ENCODE measurements at places on chromosomes 5 and 9. TPM values are rescaled to one million over a fixed set of nuclear protein-coding genes. Genes with fewer than 3 reads are reported as not detected.
A peak's percentile ranks its signal among the peaks of the same experiment; 100 is the strongest.

Gene CDC20B
- total RNA-seq: not detected

GRCh38 chr9:13520069-13520468 is 240.6 kb upstream of the MPDZ start:
- DNase-seq: no peak

GRCh38 chr5:16885635-16886365 is 50.3 kb downstream of the MYO10 start:
- DNase-seq: no peak

DNA sequence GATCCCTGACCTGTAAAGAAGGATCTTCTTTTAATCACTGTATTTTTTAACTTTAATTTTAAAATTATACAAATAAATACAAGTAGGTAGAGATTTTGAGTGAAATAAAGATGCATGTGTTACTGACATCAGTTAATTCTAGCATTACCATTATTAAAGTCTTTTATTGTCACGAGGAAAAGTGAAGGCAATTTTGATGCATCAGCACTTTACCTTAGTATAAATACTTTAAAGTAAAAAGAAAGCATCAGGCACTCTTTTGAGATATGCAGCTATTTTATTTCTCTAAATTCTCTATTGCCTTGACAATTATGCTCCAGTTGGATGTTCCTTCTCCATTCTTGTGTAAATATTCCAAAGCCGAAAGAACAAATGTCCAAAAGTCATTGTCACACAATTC is 4.6 kb downstream of the HTR1A start:
- DNase-seq: no peak

- peak; percentile 17 for DNase-seq
These were observed 647.8 kb downstream of the TAF11L14 start for GRCh38 chr5:18281947-18282581.
